ENCODE measurements at places on chromosomes 6 and 20.

GRCh38 chr6:163335671-163336545, 78.6 kb upstream of the QKI start:
- no peak for DNase-seq

- no peak for DNase-seq
Measured at GRCh38 chr20:15289337-15289736, 951.9 kb upstream of the FLRT3 start.

DNA sequence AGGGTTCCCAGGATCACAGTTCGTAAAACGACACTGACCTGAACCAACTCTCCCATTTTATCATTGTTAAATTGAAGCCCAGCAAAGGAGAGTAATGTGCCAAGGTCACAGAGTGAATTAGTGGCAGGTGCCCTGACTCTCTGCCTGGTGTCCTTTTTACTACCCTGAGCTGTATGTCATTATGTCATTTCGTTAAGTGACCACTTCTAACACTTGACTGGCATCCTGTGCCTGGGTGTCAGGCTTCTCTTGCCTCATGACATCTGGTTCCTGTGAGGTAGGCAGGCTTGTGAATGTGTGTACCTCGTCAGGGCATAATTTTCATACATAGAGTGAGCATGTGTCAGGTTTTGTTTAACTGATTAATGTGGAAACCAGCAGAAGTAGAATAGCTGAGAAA, 48.6 kb downstream of the RALY start:
- DNase-seq, result no peak

GRCh38 chr6:15520626-15521203, 142.1 kb downstream of the DTNBP1 start:
- no peak for DNase-seq

- no peak for DNase-seq
Measured at GRCh38 chr6:127938701-127939100, 37.8 kb upstream of the THEMIS start.

GRCh38 chr6:51559059-51559458, 528.4 kb downstream of the PKHD1 start:
- no peak for DNase-seq

- no peak for DNase-seq
Measured at GRCh38 chr6:3894590-3895311, 45.6 kb downstream of the FAM50B start.

- no peak for DNase-seq
Measured at GRCh38 chr6:45454008-45454911, 76.5 kb upstream of the SUPT3H start.

GRCh38 chr20:47380481-47380880, 24.0 kb upstream of the ZMYND8 start:
- DNase-seq, result no peak

- DNase-seq, result no peak
Measured at GRCh38 chr20:42779216-42779615, 410.5 kb downstream of the PTPRT start.

- no peak for DNase-seq
Measured at GRCh38 chr6:127481111-127481510, 21.9 kb upstream of the KIAA0408 start.

- DNase-seq, result no peak
Measured at GRCh38 chr6:170107606-170108222, 183.2 kb downstream of the DLL1 start.

DNA sequence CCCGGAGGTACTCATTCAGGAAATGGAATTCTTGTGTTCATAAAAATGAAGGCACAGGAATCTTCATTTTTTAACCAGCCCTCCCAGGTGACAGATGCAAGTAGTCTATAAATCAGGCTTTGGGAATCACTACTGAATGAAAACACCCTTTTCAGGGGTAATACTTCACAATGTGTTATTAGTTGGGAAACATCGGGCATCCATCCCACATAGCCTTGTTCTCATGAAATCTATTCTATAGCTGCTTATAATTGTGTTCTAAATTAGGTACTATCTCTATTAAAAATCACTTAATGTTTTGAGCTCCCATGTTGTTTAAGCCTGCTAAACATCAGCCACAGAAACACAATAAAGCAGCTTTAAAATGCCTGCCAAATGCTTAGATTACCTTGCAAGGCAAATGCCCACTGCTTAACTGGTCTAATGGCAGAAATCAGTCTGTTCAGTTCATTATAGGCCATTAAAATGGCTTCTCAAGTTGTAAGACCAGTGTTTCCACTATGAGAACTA, 94.9 kb downstream of the L3MBTL3 start:
- no peak for DNase-seq

- peak; percentile 33 for DNase-seq
Measured at GRCh38 chr6:14665827-14666724, 548.5 kb downstream of the CD83 start.

GRCh38 chr6:107866606-107867301, 42.6 kb upstream of the SCML4 start:
- no peak for DNase-seq

GRCh38 chr20:46202766-46203509, 84.8 kb downstream of the CD40 start:
- DNase-seq, result no peak

GRCh38 chr6:31048099-31048498, 37.8 kb downstream of the MUC22 start:
- DNase-seq, result no peak

DNA sequence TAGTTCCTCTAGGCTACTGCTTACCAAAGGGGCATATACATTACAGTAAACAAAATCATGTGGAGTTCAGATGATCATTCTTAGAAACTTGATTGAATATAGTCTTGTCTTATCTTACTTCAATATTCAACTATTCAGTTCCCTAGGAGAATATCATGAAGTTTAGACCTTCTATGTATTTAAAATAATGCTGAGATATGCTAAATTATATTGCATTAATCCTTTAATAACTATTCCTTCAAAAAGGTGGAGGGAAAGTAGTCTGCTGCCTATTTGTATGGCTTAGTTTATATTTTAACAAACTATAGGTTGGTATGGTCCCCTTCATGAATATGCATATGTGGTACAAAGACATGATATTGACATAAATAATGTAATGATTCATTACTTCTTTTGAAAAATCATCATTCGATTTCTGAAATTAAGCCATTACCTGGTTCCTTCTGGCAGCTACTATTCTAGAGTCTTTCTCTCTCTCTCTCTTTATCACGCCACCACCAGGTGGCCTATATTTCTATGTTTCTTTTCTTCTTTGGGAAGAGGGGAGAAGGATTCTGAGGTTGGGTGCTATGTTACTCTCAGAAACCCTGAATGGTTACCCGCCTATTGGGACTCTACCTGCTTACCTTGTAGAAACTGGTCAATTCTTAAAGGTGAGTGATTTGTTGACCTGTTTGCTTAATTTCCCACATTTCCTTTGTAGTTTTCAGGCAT, 855.8 kb downstream of the HACE1 start:
- DNase-seq, result no peak

DNA sequence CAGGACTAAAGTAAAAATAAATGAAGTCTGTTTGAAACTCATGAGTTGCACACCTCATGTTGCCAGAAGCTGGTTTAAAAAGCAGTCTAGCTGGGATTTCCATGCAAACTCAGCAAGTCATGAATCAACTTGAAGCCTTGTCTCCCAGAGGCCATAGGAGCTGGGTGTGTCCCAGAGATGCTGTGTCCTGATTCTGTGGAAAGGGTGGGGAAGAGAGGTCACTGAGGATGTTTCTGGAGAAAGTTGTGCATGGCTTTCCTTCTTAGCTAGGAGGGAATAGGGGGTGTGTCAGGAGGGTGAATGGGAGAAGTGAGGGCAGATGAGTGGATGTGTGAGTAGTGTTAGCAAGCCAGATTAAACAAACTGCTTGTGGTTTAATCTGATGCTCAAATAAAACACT, 111.3 kb downstream of the ADAT2 start:
- DNase-seq, result no peak

DNA sequence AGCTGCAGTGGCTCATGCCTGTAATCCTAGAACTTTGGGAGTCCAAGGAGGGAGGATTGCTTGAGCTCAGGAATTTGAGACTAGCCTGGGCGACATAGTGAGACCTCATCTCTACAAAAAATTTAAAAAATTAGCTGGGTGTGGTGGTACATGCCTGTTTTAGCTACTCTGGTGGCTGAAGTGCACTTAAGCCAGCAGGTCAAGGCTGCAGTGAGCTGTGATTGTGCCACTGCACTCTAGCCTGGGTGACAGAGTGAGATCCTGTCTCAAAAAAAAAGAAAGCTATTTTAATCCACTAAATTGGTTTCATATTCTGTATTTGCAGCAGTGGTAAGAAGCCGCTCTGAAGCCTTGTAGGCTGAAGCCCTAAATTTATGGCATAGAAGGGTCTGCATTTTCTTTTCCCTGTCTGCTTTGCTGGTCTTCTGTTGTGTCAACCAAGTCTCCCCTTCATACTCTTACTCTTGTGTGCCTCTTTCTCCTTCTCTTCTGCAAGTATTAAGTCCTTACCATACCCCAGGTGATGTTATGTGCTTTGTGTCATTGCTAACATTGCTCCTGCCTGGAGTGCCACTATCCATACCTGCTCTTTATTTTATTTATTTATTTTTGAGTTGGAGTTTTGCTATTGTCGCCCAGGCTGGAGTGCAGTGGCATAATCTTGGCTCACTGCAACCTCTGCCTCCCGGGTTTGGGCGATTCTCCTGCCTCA, 70.9 kb downstream of the MYO6 start:
- no peak for DNase-seq

All from activated naive CD4-positive, alpha-beta T cell treated with Interleukin-2 at 50 U/mL for 16 hours (primary cell).